ENCODE measurements at places on chromosomes 12 and 14.

GRCh38 chr12:69479675-69480074 is 9.5 kb downstream of the FRS2 start:
- no peak for DNase-seq

- DNase-seq, result no peak
These were observed 11.3 kb downstream of the TMEM179 start for GRCh38 chr14:104593241-104593701.

- DNase-seq, result no peak
These were observed 341.2 kb upstream of the NAV3 start for GRCh38 chr12:77489331-77489970.

DNA sequence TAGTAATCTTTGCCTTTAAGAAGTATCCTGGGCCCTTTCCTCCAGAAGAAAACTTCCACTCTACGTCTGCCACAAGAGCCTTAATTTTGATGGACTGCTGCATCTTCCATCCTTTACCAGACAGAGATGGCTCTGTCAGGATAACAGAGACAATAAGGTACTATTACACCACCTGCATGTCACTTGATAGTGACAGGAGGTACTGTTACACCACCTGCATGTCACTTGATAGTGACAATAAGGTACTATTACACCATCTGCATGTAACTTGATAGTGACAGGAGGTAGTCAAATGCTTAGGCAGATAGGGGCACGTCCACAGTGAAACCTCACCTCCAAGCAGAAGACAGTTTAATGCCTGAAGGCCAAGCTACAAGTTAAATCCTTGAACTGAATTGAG is 13.9 kb downstream of the OR6C74 start:
- DNase-seq, result no peak

DNA sequence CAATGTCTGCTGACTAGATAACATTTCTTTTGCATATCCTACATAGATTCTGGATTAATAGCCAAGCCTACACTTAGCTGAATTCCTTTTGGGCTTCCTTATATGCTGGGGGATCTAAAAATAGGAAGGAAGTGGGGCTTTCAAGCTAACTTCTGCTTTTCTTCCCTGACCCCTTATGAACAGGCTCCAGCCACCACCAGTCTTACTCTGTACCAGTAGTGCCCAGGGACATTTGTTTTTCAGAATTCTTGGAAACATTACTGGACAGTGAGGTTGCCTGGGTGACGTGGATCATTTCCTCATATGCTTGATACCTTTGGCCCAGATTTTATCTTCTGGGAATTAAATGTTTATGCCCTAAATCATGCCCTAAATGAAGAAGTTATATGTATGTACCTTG is 55.9 kb upstream of the SRRM4 start:
- no peak for DNase-seq

DNA sequence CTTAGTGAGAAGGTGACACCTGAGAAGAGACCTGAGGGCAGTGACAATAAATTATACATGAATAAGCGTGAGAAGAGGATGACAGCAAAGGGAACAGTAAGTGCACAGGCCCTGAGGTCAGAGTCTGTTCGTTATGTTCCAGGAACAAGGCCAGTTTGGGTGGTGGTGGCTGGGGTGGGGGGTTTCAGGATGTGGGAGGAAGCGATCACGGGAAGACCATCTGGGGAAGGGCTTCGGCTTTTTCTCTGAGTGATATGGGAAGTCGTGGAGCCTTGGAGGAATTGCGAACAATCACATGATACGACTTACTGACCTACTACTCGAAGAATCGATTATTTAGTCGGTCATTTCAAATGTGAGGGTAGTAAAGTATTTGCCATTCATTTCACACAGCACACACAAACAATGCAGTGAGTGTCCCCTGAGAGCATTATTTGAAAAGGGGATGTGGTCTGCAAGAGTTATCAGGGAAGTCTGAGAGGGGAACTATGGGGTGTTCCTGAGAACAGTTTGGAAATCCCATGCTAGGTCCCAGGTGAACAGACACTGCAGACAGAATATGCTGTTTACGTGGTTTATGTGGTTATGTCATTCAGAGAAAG is 94.7 kb downstream of the SLC38A1 start:
- DNase-seq, result no peak

DNA sequence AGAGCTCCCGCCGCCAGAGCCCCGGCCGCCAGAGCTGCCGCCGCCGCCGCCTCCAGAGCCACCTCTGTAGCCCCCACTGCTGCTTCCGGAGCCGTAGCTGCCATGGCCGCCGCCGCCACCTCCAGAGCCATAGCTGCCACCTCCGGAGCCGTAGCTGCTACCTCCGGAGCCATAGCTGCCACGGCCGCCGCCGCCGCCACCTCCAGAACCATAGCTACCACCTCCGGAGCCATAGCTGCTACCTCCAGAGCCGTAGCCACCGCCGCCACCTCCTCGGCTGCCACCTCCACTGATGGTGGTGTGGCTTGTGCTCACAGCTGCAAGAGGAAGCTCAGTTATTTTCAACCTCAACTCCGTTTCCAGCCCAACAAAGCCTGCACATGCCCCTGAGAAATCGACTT is 4.9 kb downstream of the KRT1 start:
- no peak for DNase-seq

- no peak for DNase-seq
These were observed 8.6 kb downstream of the ARHGAP9 start for GRCh38 chr12:57470970-57471656.
